ENCODE measurements at places on chromosomes 3 and 15.
A peak's percentile ranks its signal among the peaks of the same experiment; 100 is the strongest.

- no peak for DNase-seq
Measured at GRCh38 chr15:25880411-25880810, 17.3 kb upstream of the ATP10A start.

DNA sequence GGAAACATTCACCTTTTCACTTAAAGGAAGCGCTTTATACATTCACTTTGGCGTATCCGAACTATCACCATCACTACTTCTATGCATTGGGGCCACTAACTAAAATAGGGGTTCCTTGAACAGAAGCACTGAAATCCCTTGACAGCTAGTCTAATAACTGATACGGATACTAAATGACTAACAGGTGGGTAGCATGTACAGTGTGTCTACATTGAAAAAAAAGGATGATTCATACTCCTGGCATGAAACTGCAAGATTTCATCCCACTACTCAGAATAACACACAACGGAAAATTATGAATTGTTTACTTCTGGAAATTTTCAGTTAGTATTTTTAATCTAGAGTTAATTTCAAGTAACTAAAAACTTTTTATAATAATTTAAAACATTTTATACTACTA, 96.7 kb downstream of the SMARCC1 start:
- DNase-seq: no peak

DNA sequence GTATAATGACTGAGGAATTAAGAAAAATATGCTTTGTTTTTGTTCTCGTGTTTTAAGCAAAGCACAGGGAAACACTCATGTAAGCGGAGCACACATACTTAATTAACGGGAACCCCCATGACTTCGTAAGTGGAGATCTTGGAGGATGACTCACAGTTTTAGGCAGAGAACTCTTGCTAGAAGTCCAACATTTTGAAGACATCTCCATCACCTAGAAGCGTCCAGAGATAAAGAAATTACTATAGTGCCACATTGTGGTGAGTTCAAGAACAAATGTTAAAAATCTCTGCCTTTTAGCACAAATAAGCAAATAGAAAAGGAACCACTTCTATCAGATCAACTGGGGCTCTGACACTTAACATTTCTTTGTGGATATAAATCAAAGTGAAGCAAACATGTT, 194.1 kb upstream of the ARHGEF26 start:
- peak; percentile 58 for DNase-seq

DNA sequence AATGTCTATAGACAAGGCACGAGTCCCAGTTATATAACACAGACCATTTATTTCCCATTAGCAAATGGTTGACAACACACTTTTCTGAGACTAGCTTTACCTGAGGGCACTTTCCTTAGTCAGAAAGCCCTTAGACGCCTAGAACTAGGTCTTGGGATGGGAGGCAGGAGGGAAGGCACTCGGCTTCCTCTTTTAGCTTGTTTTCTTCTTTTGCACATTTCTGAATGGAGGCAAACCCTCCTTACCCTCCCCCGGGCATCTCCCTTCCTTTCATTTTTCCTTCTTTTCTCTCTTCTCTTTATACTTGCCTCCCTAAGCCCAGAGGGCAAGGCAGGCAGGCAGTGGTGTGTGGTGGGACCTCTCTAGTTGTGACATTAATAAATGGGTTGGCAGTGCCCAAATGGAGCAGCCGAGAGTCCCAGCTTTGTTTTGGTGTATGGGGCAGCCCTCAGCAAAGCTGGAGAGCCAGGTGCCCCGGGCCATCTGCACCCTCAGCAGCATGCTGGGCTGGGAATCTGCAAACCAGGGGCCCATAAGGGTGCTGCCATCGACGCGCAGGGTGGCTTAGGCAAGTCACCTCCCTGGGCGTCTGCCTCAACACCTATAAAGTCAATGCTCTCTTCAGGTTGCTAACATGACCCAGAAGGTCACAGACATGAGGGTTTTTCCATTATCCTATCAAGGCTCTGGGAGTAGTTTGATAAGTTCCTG, 21.1 kb upstream of the BCL2L10 start:
- no peak for DNase-seq

GRCh38 chr3:190424108-190424477, 25.6 kb downstream of the TMEM207 start:
- DNase-seq: no peak

- DNase-seq: no peak
Measured at GRCh38 chr3:7964899-7965298, 536.7 kb upstream of the LMCD1 start.

GRCh38 chr3:120353463-120353862, 4.3 kb upstream of the LRRC58 start:
- DNase-seq: no peak

- no peak for DNase-seq
Measured at GRCh38 chr3:13575459-13576061, 26.6 kb downstream of the FBLN2 start.

GRCh38 chr3:194931865-194932264, 246.2 kb downstream of the FAM43A start:
- no peak for DNase-seq

- no peak for DNase-seq
Measured at GRCh38 chr3:121493431-121493830, 52.4 kb downstream of the POLQ start.

GRCh38 chr3:169660709-169661360, 2.7 kb downstream of the MECOM start:
- peak; percentile 40 for DNase-seq

- DNase-seq: no peak
Measured at GRCh38 chr3:50230104-50230793, 5.8 kb upstream of the GNAI2 start.

GRCh38 chr3:191094057-191094845, 104.8 kb upstream of the OSTN start:
- peak; percentile 7 for DNase-seq

DNA sequence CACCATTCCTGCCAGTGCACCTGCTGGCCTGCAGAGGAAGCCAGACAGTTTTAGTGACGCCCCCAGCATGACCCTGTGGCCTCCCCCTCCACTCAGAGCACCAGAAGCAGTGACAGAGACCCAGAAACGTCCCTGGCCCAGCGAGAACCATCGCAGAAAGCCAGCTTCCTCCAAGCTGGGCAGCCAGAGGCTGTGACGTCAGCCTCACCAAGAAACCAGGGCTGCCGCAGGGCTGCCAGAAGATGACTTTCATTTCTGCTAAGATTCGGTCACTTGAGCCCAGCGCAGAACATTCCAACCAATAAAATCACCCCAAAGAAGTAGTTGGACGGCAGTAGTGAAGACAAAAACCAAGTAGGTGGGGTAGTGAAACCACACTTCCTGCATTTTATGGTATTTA, 29.6 kb upstream of the RPL32 start:
- no peak for DNase-seq

DNA sequence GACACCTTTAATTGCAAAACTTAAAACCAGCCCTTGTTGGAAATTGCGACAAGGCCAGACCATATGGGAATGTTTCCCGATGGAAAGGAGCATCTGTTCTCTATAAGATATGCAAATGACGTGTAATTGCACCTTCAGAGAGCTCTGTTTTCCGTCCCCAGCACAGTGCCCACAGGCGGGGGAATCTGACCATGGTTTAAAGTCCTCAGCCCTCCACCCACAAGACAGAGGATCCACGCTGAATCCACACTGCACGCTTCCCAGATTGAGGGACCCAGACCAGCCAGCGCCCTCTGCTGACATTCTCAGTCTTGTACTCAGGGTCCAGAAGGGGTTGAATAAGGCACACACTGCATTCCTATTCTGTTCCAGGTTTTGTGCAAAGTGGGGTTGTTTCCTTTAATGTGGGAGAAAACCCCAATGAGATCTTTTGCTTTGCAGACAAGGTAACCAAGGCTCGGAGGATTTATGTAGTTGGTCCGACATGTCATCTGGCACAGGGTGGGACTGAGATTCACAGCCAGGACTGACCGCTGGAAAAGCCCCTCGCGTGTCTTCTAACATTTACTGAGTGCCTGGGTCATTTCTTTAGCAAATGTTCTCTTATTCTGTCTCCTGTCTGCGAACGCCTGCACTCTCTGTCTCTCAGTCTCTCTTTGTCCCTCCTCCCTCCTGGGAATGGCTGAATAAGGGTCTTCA, 36.8 kb upstream of the KLHL25 start:
- peak; percentile 98 for DNase-seq

DNA sequence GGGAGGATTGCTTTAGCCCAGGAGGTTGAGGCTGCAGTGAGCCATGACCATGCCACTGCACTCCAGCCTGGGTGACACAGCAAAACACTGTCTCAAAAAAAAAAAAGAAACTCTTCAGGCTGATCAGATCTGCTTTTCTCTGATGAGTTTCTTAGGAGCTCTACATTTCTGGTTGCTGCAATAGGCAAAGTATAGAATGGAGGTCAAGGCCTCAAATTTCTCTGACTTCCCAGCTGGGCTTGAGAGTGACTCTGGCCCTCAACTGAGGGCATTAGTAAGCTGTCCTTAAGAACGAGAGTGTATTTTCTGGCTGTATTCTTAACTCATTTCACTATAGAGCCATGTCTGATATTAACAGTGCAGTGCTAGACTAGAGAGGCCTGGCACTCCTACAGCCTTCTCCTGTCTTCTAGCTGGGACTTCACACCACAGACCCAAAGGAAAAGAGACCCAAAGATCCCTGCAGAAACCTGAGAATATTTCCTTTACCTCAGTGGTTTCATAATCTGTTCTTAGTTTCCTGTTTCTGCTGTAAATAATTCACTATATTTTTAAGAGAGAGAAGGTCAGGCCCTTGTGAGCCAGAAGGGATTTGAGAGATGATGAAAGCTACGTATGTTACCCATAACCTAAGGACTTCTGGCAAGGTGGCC, 2.0 kb upstream of the NR1I2 start:
- DNase-seq: no peak

- no peak for DNase-seq
Measured at GRCh38 chr3:108301695-108302404, 5.5 kb downstream of the HHLA2 start.

- DNase-seq: no peak
Measured at GRCh38 chr15:101498717-101499480, 9.4 kb upstream of the PCSK6 start.
